ENCODE measurements at places on chromosomes 3 and 15.

- no peak for DNase-seq
Measured at GRCh38 chr15:98715401-98715800, 67.1 kb downstream of the IGF1R start.

- DNase-seq = no peak
Measured at GRCh38 chr3:157115069-157116006, 44.6 kb downstream of the CCNL1 start.

DNA sequence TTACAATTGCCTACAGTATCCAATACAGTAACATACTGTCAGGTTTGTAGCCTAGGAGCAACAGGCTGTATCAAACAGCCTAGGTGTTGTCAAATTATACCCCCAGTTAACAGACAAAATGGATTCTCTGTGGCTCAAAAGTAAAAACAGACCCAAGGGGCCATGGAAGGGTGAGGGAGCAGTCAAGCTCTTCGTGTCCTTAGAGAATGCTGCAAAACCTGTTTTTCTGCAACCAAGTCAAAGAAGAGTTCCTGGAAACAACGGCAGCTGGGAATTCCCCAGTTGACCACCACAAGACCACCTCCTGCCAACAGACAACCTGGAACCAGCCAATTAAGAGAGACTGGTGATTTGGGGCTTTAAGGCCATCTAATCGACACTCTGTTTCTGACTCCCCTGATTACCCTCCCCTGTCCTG is 11.1 kb upstream of the THUMPD3 start:
- no peak for DNase-seq

DNA sequence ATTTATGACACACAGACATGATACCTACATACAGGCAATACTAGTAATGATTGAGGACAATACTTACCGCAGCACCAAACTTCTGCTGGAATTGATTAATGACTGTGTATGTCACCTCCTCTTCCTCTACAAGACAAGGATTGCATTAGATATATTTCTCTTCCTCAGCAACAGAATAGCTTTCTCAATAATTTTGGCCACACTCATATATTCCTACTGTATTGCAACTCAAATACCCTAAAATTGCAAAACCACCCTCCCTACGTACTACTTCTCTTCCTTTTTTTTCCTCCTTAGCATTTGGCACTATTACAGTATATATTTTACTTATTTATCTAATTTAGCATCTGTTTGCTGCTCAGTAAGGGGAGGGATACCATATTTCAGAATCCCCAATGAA is 14.8 kb downstream of the EXD1 start:
- no peak for DNase-seq

DNA sequence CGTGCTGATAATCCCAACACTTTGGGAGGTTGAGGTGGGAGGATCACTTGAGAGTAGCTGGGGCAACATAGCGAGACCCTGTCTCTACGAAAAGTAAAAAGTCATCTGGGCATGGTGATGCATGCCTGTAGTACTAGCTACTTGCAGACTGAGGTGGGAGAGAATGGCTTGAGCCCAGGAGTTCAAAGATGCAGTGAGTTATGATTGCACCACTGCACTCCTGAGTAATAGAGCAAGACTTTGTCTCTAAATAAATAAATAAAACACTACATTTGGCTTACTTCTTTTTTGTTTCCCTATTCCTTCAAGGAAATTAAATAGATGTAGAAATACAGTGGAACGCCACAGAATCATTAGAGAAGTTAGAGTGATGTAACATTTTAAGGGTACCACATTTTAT is 20.1 kb upstream of the LDHAL6B start:
- no peak for DNase-seq

DNA sequence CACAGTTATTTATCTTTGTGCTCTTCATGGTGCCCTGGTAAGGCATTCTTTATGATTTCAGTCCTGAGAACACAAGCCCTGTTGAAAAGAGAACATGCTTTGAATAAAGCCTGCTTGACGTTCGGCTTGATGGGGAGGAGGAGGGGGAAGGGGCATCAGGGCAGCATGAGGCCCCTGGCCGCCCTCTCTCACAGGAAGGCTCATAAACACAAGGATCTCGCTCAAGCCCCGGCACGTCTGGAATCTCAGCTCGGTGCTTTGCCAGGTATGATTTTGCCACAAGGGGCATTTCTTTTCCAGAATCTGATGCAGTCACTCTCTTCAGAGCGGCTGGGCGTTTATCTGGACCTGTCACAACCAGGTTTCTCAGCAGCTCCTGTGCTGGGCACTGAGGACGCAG is 129.4 kb downstream of the DNAJB8 start:
- no peak for DNase-seq

DNA sequence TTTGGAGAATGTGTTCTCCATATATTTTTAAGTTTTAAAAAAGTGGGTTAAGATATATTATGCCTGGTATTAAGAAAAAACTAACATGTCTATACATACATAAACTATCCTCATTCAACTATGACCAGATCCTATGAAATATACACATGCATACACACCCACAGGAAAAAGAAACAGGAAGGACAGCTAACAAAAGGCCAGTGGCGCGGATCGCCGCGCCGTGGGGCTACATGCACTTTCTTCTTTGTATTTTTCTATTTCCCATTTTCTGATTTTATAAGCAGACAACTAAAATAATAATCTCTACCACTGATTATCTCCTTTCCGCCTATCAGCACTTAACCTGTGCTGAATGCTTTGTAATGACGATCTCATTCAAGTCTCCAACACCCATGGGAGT is 160.1 kb downstream of the OR4M2 start:
- DNase-seq = no peak
